ENCODE measurements at places on chromosomes 6 and 20. TPM values are rescaled to one million over a fixed set of nuclear protein-coding genes. Genes with fewer than 3 reads are reported as not detected.
A peak's percentile ranks its signal among the peaks of the same experiment; 100 is the strongest.

- H3K36me3 ChIP-seq = no peaks in the 10 kb centered on the region
- no peaks in the 10 kb centered on the region for H3K4me1 ChIP-seq
- DNase-seq = no peak
- H3K27ac ChIP-seq = no peak overlapping the region
- no peaks in the 10 kb centered on the region for H3K27me3 ChIP-seq
Measured at GRCh38 chr6:53199156-53199555, 50.5 kb upstream of the GCM1 start.

GRCh38 chr6:145819994-145820393, 5.4 kb upstream of the FBXO30 start:
- no peak for DNase-seq
- H3K4me3 ChIP-seq = no peak overlapping the region
- no peak overlapping the region for H3K27ac ChIP-seq
- H3K36me3 ChIP-seq = no peaks in the 10 kb centered on the region

DNA sequence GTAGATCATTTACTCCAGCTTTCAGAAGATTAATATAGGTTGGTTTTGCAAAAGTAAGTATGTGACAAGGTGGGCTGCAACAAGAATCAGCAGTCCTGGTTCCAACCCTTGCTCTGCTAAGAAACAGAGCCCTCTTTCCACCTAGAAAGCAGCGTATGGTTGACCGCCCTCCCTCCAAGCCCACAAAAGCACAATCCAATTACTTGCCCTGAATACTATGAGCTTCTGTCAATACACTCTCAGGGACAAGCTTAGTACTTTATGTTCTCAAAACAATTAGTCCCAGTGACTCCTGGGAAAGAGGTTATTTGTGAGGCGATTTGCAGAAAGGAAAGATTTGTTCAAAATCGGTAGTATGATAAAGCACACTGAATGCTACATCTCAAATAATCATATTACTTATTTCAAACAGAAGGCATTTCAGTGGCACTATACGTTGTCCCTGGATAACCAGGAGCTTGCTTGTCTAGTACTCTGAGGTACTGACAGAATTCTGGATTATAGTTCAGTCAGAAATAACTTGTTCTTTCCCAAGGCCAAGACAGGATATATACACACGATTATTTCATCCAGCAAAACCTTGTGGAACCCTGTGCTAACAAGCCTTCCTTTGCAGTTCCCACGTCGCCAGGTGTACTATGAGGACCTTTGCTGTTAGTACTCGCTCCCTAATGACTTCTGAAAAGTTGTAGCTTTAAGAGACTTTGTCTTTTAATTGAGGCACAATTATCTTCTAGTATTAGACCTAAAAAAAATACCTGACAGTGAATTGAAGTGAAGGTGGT, 96.9 kb upstream of the ADTRP start:
- H3K4me3 ChIP-seq = no peak overlapping the region
- no peak overlapping the region for H3K27ac ChIP-seq
- no peaks in the 10 kb centered on the region for H3K36me3 ChIP-seq
- H3K27me3 ChIP-seq = no peaks in the 10 kb centered on the region
- no peaks in the 10 kb centered on the region for H3K4me1 ChIP-seq
- DNase-seq = no peak

DNA sequence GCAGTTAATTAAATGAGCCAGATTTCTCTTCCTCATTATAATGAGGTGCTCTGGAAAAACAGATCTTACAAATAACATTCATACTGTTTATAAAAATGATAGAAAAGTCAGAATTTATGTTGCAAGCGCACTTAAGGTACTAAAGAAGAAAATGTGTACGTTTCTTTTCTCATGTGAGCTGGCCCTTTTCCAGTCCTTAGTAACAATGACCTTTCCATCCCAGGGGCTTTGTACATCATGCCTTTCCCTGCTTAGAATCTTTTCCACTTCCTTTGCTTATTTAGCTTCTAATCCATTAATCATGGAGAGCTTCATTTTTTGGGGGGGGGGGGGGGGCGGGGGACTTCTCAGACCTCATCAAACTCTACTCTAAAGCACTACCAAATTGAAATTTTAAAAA, 4.8 kb downstream of the FBXO5 start:
- no peaks in the 10 kb centered on the region for H3K27me3 ChIP-seq
- peaks cover 13% of the 10 kb centered on the region for H3K36me3 ChIP-seq
- H3K4me1 ChIP-seq = peaks cover 16% of the 10 kb centered on the region

GRCh38 chr6:32977272-32977952, 9.0 kb downstream of the BRD2 start:
- no peak overlapping the region for H3K27ac ChIP-seq
- no peak for DNase-seq
- no peak overlapping the region for H3K4me3 ChIP-seq
- H3K27me3 ChIP-seq = no peaks in the 10 kb centered on the region
- H3K36me3 ChIP-seq = peaks cover 63% of the 10 kb centered on the region

- H3K27me3 ChIP-seq = peaks cover 40% of the 10 kb centered on the region
- H3K27ac ChIP-seq = no peak overlapping the region
- no peaks in the 10 kb centered on the region for H3K4me1 ChIP-seq
Measured at GRCh38 chr20:64101731-64102621, 5.4 kb downstream of the NPBWR2 start.

DNA sequence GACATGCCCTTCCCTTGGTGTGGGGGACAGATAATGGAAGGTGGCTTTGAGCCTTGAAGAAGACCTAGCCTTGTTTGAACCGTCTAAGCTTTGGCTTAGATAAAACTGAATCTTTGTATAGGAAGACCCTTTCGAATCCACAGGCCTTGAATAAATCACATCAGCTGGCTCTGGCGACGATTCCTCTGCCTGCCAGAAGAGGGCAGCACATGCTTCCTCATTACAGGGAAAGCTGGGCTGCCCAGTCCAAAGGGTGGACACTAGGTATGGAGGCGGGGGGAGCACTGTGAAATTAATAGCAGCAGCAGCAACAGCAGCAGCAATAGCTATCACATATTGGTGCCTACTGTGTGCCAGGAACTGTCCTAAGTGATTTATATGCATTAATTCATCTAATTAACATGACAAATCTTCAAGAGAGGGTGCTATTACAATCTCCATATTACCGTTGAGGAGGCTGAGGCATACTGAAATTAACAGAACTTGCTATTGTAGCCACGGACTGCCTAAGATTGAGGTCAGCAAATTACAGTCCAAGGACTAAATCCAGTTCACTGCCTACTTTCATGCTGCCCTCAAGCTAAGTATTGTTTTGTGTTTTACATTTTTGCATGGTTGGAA, 85.1 kb downstream of the CLIC5 start:
- H3K27ac ChIP-seq = no peak overlapping the region
- H3K36me3 ChIP-seq = no peaks in the 10 kb centered on the region
- DNase-seq = no peak
- H3K4me1 ChIP-seq = no peaks in the 10 kb centered on the region
- no peak overlapping the region for H3K4me3 ChIP-seq

GRCh38 chr6:2165286-2165685, 80.1 kb downstream of the GMDS start:
- no peaks in the 10 kb centered on the region for H3K27me3 ChIP-seq
- no peak overlapping the region for H3K4me3 ChIP-seq
- no peak for DNase-seq
- H3K4me1 ChIP-seq = peaks cover 6% of the 10 kb centered on the region
- no peak overlapping the region for H3K27ac ChIP-seq

- H3K27me3 ChIP-seq = peaks cover 5% of the 10 kb centered on the region
- no peaks in the 10 kb centered on the region for H3K4me1 ChIP-seq
- H3K27ac ChIP-seq = no peak overlapping the region
- no peak for DNase-seq
Measured at GRCh38 chr20:48745330-48745729, 82.5 kb downstream of the PREX1 start.

GRCh38 chr6:26269531-26270485, 95.2 kb upstream of the BTN3A2 start:
- H3K27me3 ChIP-seq = no peaks in the 10 kb centered on the region
- no peaks in the 10 kb centered on the region for H3K36me3 ChIP-seq
- H3K4me3 ChIP-seq = peak overlapping the region; percentile 62
- DNase-seq = no peak
- H3K27ac ChIP-seq = peak overlapping the region; percentile 76

The RAB22A gene
- polyA plus RNA-seq = 22.9 TPM

DNA sequence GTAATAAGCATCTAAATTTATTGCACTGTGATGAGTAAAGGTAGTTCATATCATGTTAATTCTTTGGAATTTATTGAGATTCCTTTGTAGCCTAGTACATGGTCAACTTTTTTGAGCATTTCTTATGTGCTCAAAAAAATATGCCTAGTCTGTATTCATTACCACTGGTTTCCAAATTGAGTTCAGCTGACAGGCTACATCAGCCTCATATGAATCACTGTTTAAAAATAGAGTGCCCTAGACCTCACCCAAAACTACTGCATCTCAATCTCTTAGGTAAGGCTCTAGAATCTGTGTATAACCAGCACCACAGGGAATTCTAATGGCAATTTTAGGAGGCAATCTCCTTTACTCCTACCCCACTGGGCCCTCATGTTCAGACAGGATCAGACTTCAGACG, 16.7 kb upstream of the FOXF2 start:
- H3K4me1 ChIP-seq = no peaks in the 10 kb centered on the region
- H3K36me3 ChIP-seq = no peaks in the 10 kb centered on the region
- H3K27ac ChIP-seq = no peak overlapping the region
- H3K27me3 ChIP-seq = peaks cover 60% of the 10 kb centered on the region
- DNase-seq = no peak
- no peak overlapping the region for H3K4me3 ChIP-seq

GRCh38 chr6:169168706-169169105, 84.9 kb downstream of the THBS2 start:
- H3K4me1 ChIP-seq = peaks cover 24% of the 10 kb centered on the region
- H3K27ac ChIP-seq = no peak overlapping the region
- H3K36me3 ChIP-seq = no peaks in the 10 kb centered on the region
- no peaks in the 10 kb centered on the region for H3K27me3 ChIP-seq
- H3K4me3 ChIP-seq = no peak overlapping the region

All from keratinocyte (primary cell).